ENCODE measurements at places on chromosomes 3 and 15.
A peak's percentile ranks its signal among the peaks of the same experiment; 100 is the strongest.

- DNase-seq = peak; percentile 75
Observed at GRCh38 chr3:126472277-126473006, 3.2 kb downstream of the ZXDC start.

DNA sequence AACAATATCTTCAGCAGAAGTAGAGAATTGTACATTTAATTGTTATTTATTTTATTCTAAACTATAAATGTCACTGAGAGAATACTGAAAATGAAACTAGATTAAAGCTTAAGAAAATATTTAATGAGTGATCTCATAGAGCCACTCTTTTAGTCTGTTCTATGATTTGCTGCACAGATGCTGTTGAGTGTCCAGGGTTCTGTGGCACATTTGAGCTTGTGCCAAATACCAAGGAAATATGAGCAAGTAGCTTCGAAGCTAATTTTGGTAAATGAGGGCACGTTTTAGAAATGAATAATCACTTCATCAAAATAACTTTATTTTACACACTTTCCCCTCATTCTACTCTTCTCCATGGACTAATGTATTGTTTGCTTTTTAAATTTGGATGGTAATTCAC is 53.6 kb upstream of the THRB start:
- DNase-seq = no peak

DNA sequence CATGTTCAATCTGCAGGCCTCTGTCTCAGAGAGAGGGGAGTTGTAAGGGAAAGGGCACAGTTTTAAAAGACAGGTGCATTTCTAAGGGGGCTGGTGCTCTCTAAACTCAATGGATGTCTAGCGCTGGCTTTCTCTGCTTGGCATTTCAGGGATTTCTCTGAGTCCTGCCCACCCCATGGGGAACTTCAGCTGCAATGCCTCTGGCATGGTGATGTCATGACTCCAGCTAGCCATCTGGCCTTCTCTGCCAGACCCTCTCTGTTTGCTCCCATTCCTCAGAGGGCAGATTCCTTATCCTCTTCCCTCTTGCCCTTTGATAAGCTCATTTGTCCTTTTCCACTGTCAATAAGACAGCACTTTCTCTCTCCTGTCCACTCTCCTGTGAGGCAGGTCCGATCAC is 40.8 kb downstream of the RPLP1 start:
- no peak for DNase-seq

DNA sequence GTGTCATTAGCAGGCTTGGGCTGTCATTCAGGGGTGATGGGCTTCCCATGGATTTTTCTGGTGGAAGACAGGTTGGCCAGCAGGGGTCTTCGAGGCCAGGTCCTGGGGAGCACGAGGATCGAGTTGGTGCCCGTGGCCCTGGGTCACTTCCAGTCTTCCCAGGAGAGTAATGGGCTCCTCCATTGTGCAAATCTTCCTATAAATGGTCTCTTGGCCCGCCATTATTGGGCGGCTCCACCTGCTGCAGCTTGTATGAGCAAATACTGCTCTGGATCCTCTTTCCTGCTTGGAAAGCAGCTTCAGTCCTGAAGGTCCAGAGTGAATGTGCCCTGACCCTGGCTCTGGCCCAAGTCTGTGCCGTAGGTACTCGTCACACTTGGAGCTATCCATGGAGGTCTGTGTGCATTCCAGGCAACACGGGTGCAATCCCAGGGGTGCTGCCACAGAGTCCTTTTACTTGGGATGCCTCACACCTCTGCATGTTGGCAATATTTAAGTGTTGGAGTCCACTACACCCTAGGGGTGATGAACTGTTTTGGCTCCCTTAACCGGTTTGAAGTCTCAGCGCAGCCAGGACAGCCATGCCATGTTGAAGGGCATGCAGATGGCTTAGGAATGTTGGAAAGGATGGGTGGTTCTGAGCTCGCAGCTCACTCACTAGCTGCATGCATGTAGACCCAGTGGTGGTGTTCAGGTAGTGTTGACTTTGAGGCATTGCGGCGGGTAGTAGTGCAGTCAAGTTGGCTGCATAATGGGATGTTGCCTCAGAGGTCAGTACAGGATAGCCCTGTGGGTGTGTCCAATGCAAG is 97.6 kb downstream of the SNRPN start:
- DNase-seq = no peak

DNA sequence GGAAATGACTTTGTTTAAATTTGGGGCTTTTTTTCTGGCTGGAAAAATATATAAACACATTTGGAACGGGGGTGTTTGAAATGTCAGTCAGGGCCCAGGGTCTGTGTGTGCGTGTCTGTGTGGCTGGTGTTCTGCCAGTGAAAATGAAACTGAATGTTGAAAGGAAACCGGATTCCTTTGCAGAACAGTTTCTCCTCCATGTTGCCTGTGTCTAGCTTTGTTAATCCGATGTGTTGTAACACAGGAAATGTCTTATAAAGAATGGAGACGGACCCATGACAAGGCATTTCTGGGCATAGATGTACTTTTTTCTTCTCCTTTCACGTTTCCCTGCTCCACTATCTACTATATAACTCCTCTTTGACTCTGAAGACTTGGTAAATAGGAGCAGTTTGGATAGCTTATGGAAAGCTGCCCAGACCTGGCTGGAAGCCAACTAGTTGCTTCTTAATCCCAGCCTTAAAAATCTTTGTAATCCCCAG is 2.8 kb downstream of the SQOR start:
- DNase-seq = peak; percentile 73
